Karpas-422 (cell line): ENCODE measurements at places on chromosomes 11 and 22.

DNA sequence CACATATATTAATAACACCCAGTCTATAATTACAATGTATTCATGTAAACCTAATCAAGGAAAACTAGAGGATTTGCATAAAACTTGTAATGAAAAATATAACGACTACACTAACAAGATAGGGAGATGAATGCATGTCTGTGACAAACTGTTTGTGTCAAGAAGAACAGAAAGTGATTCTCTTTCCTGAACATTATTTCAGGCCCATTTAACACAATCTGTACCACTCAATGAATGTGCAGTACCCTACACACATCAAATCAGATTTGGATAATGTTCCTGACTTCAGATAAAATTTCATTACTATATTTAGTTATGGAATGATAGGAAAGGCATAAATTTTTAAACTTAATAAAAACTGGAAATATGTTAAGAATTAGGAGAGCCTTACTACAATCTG lies 93.1 kb downstream of the CADM1 start:
- DNase-seq, result no peak

GRCh38 chr11:116457336-116458007 lies 315.3 kb downstream of the BUD13 start:
- no peak for DNase-seq

- DNase-seq, result no peak
Measured at GRCh38 chr22:28249402-28249801, 330.3 kb upstream of the PITPNB start.

DNA sequence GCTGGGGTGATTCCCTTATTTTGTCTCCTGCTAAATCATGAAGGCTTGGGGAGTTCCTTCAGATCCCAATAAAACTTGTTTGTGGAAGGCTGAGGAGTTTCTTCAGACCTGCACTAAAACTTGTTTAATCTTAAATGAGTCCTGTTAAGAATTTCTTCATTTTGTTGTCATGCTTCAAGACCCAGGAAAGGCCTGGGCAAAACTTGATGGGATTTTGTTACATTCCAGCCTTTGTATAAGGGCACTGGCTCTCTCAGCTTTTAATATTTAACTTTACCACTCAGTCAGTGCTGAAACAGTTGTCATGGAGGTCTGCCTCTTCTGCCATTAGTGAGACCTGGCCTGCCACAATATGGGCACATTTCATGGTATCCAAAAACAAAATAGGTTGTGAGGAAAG lies 699.0 kb downstream of the ETS1 start:
- DNase-seq, result no peak

GRCh38 chr22:33025675-33026074 lies 32.5 kb downstream of the SYN3 start:
- DNase-seq, result no peak
